ENCODE measurements at places on chromosomes 5 and 9. TPM values are rescaled to one million over a fixed set of nuclear protein-coding genes. Genes with fewer than 3 reads are reported as not detected.

The PCDHGA2 gene
- total RNA-seq = 0.62 TPM

The ZMAT2 gene
- total RNA-seq = 89.0 TPM

The TEX10 gene
- total RNA-seq = 27.3 TPM

The PLEKHG4B gene
- total RNA-seq = 1.1 TPM

The INPP5E gene
- 12.6 TPM for total RNA-seq

The SPATA6L gene
- total RNA-seq = 2.4 TPM

The SEMA4D gene
- total RNA-seq = 4.9 TPM

The LRRC70 gene
- 0.25 TPM for total RNA-seq

The MTRR gene
- 35.8 TPM for total RNA-seq

The DMXL1 gene
- 8.2 TPM for total RNA-seq

The GPR150 gene
- 0.18 TPM for total RNA-seq

The PCDHGA7 gene
- total RNA-seq = 1.0 TPM

The GARIN3 gene
- total RNA-seq = not detected

The IL5 gene
- total RNA-seq = not detected

The RANBP3L gene
- total RNA-seq = not detected

The RETREG1 gene
- total RNA-seq = 3.8 TPM

The SOX30 gene
- total RNA-seq = not detected

The C5orf52 gene
- total RNA-seq = not detected

The FYB1 gene
- total RNA-seq = 10.0 TPM

The ENTREP1 gene
- 0.43 TPM for total RNA-seq

The CER1 gene
- total RNA-seq = not detected

The HOMER1 gene
- total RNA-seq = 7.0 TPM

The RAD50 gene
- total RNA-seq = 35.9 TPM

The FST gene
- total RNA-seq = 7.1 TPM

The NR3C1 gene
- 40.8 TPM for total RNA-seq

The TBCA gene
- 316 TPM for total RNA-seq

The MAN2A1 gene
- 15.7 TPM for total RNA-seq

The PCDHB11 gene
- total RNA-seq = 0.05 TPM

The SLC36A2 gene
- not detected for total RNA-seq

The TAF11L2 gene
- total RNA-seq = not detected
